ENCODE measurements at places on chromosomes 2 and 18. TPM values are rescaled to one million over a fixed set of nuclear protein-coding genes. Genes with fewer than 3 reads are reported as not detected.
A peak's percentile ranks its signal among the peaks of the same experiment; 100 is the strongest.

- H3K4me3 ChIP-seq = no peak overlapping the region
- H3K27ac ChIP-seq = no peak overlapping the region
- no peak for DNase-seq
- H3K36me3 ChIP-seq = no peaks in the 10 kb centered on the region
These were observed 120.2 kb upstream of the TMEFF2 start for GRCh38 chr2:192314800-192315481.

GRCh38 chr2:121247534-121247933, 37.5 kb downstream of the TFCP2L1 start:
- no peaks in the 10 kb centered on the region for H3K4me1 ChIP-seq
- H3K27ac ChIP-seq = no peak overlapping the region
- H3K4me3 ChIP-seq = no peak overlapping the region
- no peaks in the 10 kb centered on the region for H3K27me3 ChIP-seq

DNA sequence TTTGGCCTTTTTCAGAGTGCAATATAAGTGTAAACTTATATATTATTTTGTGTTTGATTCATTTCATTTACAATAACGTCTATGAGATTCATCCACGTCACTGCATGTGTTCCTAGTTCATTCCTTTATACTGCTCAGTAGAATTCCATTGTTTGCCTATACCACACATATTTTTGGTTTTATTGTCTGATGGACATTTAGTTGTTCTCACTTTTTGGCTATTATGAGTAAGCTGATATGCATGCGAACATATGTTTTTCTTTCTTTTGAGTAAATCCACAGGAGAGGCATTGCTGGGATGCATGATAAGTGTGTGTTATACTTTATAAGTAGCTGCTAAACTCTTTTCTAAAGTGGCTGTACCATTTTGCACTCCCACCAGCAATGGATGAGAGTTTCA, 314.8 kb upstream of the HS6ST1 start:
- H3K27me3 ChIP-seq = peaks cover 8% of the 10 kb centered on the region
- peak; percentile 34 for DNase-seq
- no peaks in the 10 kb centered on the region for H3K4me1 ChIP-seq
- no peaks in the 10 kb centered on the region for H3K36me3 ChIP-seq
- H3K27ac ChIP-seq = no peak overlapping the region

- H3K4me1 ChIP-seq = peaks cover 11% of the 10 kb centered on the region
- H3K36me3 ChIP-seq = no peaks in the 10 kb centered on the region
- H3K27me3 ChIP-seq = peaks cover 2% of the 10 kb centered on the region
- peak overlapping the region; percentile 18 for H3K4me3 ChIP-seq
- no peak overlapping the region for H3K27ac ChIP-seq
These were observed 172.3 kb downstream of the CELF4 start for GRCh38 chr18:37393221-37393827.

DNA sequence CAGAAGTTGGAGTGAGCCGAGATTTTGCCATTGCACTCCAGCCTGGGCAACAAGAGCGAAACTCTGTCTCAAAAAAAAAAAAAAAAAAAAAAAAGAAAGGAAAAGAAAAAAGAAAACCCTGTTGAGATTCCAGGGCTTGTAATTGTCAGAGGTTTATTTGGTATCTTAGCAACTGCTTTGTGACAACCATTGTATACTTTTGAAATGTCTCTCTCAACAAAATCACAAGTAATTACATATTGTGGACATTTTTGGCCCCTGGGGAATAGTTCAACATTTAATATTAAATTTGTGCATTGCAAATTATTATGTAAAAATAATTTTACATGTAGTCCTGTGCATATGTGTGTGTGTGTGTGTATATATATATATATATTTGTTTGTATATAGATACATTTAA, 270.8 kb downstream of the GALNT13 start:
- H3K27ac ChIP-seq = no peak overlapping the region
- DNase-seq = no peak
- no peaks in the 10 kb centered on the region for H3K27me3 ChIP-seq
- H3K36me3 ChIP-seq = no peaks in the 10 kb centered on the region

- H3K36me3 ChIP-seq = no peaks in the 10 kb centered on the region
- no peak overlapping the region for H3K27ac ChIP-seq
- H3K27me3 ChIP-seq = no peaks in the 10 kb centered on the region
- H3K4me1 ChIP-seq = no peaks in the 10 kb centered on the region
- no peak for DNase-seq
These were observed 447.4 kb upstream of the PKDCC start for GRCh38 chr2:41600460-41600859.

DNA sequence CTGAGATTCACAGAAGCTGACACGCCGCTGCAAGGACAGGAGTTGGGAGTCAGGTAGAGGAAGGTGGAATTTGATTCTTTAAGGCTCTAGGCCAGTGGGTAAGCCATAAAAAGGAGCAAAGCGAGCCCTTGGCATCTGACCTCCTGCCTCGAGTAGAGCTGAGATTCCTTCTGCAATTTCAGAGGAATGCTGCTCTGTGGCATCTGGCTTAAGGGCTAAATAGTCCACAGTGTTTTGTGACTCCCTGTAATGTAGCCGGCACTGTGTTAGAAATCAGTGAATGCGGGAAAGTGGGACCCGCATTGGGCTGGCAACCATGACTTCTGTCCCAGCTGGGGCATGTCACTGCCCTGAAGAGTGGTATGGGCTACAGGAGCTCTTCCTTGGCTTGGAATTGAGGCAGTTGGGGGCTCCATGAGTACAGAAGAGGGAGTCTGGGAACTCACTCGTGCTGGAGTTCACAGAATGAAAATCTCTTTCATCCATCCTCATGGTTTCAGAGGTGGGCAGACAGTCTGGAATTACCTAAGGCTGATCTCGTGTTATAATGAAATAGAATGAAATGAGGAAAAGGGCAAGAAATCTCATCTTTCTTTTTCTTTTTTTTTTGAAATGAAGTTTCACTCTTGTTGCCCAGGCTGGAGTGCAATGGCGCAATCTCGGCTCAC, 12.7 kb upstream of the MYCN start:
- H3K4me3 ChIP-seq = no peak overlapping the region
- H3K27ac ChIP-seq = no peak overlapping the region
- no peaks in the 10 kb centered on the region for H3K4me1 ChIP-seq
- no peaks in the 10 kb centered on the region for H3K27me3 ChIP-seq
- no peaks in the 10 kb centered on the region for H3K36me3 ChIP-seq

DNA sequence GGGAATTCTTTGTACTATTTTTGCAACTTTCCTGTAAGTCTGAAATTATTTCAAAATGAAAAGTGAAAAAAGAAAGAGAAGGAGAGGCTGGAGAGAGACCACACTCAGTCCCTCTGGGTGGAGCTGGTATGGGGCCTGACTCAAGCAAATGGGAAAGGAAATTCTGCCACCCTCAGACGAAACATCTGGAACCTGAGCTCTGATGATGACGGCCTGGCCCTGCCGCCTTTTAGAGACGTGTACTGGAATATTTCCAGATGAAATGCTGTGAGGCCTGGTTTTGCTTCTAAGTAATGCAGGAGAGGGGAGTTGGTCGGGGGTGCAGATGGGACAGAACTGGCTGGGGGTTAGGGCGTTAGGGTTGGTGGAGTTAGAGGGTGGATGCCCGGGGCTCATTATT, 57.4 kb upstream of the GLI2 start:
- DNase-seq = peak; percentile 42
- H3K36me3 ChIP-seq = no peaks in the 10 kb centered on the region
- H3K4me1 ChIP-seq = no peaks in the 10 kb centered on the region
- H3K4me3 ChIP-seq = no peak overlapping the region
- H3K27me3 ChIP-seq = peaks cover 9% of the 10 kb centered on the region

- H3K27ac ChIP-seq = no peak overlapping the region
- no peak overlapping the region for H3K4me3 ChIP-seq
- peak; percentile 6 for DNase-seq
- H3K36me3 ChIP-seq = no peaks in the 10 kb centered on the region
These were observed 11.1 kb upstream of the KIDINS220 start for GRCh38 chr2:8848328-8849100.

GRCh38 chr18:56709463-56709862, 58.3 kb downstream of the WDR7 start:
- no peaks in the 10 kb centered on the region for H3K27me3 ChIP-seq
- H3K4me1 ChIP-seq = no peaks in the 10 kb centered on the region
- H3K36me3 ChIP-seq = no peaks in the 10 kb centered on the region
- H3K27ac ChIP-seq = no peak overlapping the region
- peak; percentile 90 for DNase-seq
- no peak overlapping the region for H3K4me3 ChIP-seq

GRCh38 chr2:85222792-85223191, 89.6 kb downstream of the TCF7L1 start:
- no peaks in the 10 kb centered on the region for H3K4me1 ChIP-seq
- no peak overlapping the region for H3K4me3 ChIP-seq
- no peak overlapping the region for H3K27ac ChIP-seq

DNA sequence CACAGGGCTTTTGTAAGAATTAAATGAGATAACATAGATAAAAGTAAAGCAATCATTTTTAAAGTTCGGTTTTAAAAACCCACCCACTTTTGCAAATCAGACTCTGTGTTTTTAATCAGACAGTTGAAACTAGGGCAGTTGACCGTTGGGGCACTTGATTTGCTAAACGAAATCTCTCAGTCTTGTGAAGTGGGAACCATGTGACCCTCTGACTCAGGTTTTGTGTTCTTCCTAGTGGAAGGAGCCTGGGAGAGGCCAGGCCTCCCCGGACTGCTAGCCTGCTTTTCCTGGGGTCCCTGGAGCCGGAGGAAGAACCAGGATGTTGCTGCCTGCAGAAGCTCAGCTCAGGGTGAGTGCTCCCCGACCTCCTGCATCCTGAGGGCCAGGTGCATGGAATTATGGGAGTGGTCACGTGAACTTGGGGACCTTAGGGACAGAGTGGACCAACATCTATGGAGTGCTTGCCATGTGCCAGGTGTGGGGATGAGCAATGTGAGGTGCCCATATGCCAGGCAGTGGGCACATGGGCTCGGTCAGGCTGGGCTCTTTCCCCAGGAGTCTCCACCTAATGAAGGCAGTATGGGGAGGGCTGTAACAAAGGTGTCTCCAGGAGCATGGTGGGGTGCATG, 3.9 kb downstream of the C2orf72 start:
- H3K4me1 ChIP-seq = no peaks in the 10 kb centered on the region
- peaks cover 17% of the 10 kb centered on the region for H3K27me3 ChIP-seq
- no peak overlapping the region for H3K27ac ChIP-seq
- H3K4me3 ChIP-seq = no peak overlapping the region
- no peaks in the 10 kb centered on the region for H3K36me3 ChIP-seq
- no peak for DNase-seq

- no peak for DNase-seq
- no peak overlapping the region for H3K27ac ChIP-seq
- H3K27me3 ChIP-seq = no peaks in the 10 kb centered on the region
- H3K4me3 ChIP-seq = no peak overlapping the region
These were observed 77.1 kb upstream of the B3GNT7 start for GRCh38 chr2:231318436-231318835.

GRCh38 chr2:241279828-241280227, 35.6 kb downstream of the HDLBP start:
- DNase-seq = no peak
- no peak overlapping the region for H3K27ac ChIP-seq
- H3K4me1 ChIP-seq = no peaks in the 10 kb centered on the region
- no peaks in the 10 kb centered on the region for H3K27me3 ChIP-seq

DNA sequence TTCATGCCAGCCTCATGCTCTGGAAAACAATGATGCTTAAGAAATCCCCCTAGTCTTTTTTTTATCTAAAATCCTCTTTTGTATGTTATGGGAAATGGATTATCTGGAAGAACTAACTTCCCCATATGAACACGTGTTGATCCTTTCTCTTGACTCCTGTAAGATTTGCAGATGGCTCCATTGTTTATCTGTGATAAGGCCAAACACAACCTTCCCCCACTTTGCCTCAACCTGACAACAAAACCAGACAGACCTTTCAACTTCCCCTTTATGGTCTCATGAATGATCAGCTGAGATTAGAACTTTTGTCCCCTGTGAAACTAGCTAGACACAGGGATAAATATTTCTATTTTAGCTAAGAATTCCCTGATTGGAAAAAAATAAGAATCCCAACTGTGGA, 828.0 kb upstream of the CDH2 start:
- H3K4me1 ChIP-seq = no peaks in the 10 kb centered on the region
- H3K36me3 ChIP-seq = no peaks in the 10 kb centered on the region
- no peak for DNase-seq
- no peak overlapping the region for H3K27ac ChIP-seq
- H3K4me3 ChIP-seq = no peak overlapping the region

DNA sequence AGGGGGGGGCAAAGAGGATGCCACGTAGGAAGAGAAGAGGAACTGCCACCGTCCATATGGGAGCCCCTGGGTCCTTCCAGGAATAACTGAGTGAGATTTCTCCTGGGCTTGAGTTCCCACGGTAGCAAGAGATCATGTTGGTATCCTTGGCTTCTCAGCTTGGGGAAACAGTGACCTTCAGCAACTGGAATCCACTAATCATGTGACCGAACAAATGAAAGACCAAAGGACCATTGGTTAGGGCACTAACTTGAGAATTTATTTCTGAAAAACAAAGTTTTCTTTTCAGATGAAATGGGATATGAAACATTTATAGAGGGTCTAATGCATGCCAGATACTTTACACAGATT, 259.4 kb upstream of the ID2 start:
- H3K27me3 ChIP-seq = no peaks in the 10 kb centered on the region
- no peak for DNase-seq
- no peaks in the 10 kb centered on the region for H3K4me1 ChIP-seq
- H3K4me3 ChIP-seq = no peak overlapping the region

DNA sequence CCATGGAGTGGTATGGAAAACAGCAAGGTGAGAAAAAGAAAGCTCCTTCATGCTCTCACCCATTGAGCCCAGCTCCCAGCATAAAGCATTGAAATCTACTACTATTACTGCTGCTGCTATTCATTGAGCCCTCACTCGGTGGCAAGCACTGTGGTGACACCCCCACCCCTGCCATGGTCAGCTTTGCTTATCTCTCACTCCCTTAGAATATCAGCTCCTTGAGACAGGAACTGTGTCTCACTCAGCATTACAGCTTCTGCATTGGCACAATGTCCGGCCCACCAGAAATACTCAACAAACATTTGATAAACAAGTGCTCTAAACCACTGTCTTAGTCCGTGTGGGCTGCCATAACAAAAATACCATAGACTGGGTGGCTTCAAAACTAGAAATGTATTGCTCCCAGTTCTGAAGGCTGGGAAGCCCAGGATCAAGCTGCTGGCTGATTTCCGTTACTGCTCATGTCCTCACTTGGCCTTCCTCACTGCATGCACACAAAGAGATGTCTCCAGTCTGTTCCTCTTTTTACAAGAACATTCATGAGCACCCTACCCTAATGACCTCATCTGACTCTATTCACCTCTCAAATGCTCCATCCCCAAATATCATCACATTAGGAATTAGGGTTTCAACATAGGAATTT, 116.3 kb downstream of the ZBTB7C start:
- no peak for DNase-seq
- no peaks in the 10 kb centered on the region for H3K36me3 ChIP-seq
- no peaks in the 10 kb centered on the region for H3K4me1 ChIP-seq
- H3K27me3 ChIP-seq = no peaks in the 10 kb centered on the region

KDM3A gene
- total RNA-seq = 20.5 TPM

TRIM54 gene
- not detected for total RNA-seq

GULP1 gene
- total RNA-seq = 71.7 TPM

XDH gene
- under 0.01 TPM for total RNA-seq

RFX8 gene
- 2.6 TPM for total RNA-seq

GAL3ST2 gene
- not detected for total RNA-seq

DCDC2C gene
- total RNA-seq = not detected

ABCG5 gene
- not detected for total RNA-seq

GREB1L gene
- total RNA-seq = 0.26 TPM

CYP27A1 gene
- total RNA-seq = 40.6 TPM

GAREM2 gene
- 0.66 TPM for total RNA-seq

MORN2 gene
- 19.3 TPM for total RNA-seq

Measured in fibroblast of lung (primary cell).